HCT116 (cell line): ENCODE measurements at places on chromosomes 5 and 9. TPM values are rescaled to one million over a fixed set of nuclear protein-coding genes. Genes with fewer than 3 reads are reported as not detected.

- DNase-seq: no peak
- peaks cover 22% of the 10 kb centered on the region for H3K4me1 ChIP-seq
- no peaks in the 10 kb centered on the region for H3K27me3 ChIP-seq
Measured at GRCh38 chr9:121545150-121545874, 45.7 kb upstream of the GGTA1 start.

- no peak overlapping the region for H3K4me3 ChIP-seq
- H3K4me1 ChIP-seq: no peaks in the 10 kb centered on the region
- no peaks in the 10 kb centered on the region for H3K36me3 ChIP-seq
Measured at GRCh38 chr5:128357226-128357625, 180.8 kb downstream of the FBN2 start.

- no peak overlapping the region for H3K4me3 ChIP-seq
- no peaks in the 10 kb centered on the region for H3K36me3 ChIP-seq
- DNase-seq: peak; percentile 8
- H3K4me1 ChIP-seq: no peaks in the 10 kb centered on the region
- H3K27me3 ChIP-seq: no peaks in the 10 kb centered on the region
Measured at GRCh38 chr5:106121972-106122605, 1548.6 kb downstream of the EFNA5 start.

DNA sequence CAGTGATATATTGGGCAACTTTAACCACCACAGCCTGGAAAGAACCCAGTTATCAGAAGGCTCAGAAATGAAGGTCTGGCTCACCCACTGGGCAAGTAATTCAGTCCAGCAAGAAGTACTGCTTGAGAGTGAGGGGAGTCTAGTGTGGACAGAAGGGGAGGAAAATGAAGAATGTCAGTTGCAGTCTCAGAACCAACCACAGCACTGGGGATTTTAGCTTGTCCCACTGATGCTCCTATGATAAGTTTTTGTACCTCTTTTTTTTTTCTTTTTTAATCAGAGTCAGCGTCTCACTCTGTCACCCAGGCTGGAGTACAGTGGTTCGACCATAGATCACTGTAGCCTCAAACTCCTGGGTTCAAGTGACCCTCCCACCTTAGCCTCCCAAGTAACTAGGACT lies 9.4 kb upstream of the CD72 start:
- peaks cover 5% of the 10 kb centered on the region; the same call in 1 of the 2 replicates for H3K4me1 ChIP-seq
- no peak overlapping the region for H3K4me3 ChIP-seq
- H3K27me3 ChIP-seq: no peaks in the 10 kb centered on the region
- H3K36me3 ChIP-seq: no peaks in the 10 kb centered on the region
- no peak overlapping the region for H3K27ac ChIP-seq

GRCh38 chr5:137304226-137304874 lies 194.8 kb downstream of the SPOCK1 start:
- H3K36me3 ChIP-seq: no peaks in the 10 kb centered on the region
- H3K4me1 ChIP-seq: no peaks in the 10 kb centered on the region
- H3K4me3 ChIP-seq: no peak overlapping the region
- H3K27me3 ChIP-seq: peaks cover 23% of the 10 kb centered on the region; the same call in 1 of the 2 replicates

Gene RAB3C
- not detected for total RNA-seq
